ENCODE measurements at places on chromosomes 6 and 20.

- no peak for DNase-seq
These were observed 47.2 kb downstream of the ADTRP start for GRCh38 chr6:11731423-11731822.

GRCh38 chr6:170292407-170293158 is 1.7 kb upstream of the DLL1 start:
- DNase-seq, result no peak

DNA sequence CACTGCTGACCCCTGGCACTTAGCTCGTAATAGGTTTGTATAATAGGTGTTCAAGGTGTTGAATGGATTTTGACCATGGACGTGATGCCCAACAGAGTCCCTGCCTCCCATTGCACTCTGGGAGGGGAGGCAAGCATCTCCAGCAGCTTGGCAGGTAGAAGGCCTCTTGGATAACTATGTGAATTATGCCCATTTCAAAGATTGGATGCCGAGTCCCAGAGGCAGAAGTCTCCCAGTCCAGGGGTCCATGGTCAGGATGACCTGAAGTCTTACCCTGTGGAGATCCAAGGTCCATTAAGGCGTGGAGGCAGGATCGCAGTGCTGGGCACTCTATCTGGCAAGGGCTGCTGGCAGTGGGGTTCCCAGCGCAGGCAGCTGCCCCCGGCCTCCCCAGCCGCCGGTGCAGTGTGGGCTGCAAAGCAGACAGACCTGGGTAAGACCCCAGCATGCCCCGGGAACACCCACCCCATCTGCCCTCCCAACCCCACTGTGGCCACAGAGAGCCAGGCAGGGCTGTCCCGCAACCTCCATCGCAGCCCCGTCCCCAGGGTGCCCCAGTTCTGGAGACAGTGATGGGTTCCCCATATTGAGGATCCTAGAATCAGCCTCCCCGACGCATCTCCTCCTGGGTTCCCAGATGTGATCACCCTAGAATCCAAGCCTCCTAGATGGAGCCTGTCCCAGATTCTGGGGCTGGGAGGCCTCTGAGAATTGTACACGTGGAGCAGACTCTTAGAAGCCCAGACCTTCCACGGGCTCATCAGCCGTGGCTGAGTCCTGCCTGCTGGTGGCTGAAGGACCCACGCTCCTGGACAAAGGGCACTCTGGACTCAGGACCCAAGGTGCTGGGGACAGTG is 44.6 kb downstream of the APCDD1L start:
- DNase-seq, result no peak

DNA sequence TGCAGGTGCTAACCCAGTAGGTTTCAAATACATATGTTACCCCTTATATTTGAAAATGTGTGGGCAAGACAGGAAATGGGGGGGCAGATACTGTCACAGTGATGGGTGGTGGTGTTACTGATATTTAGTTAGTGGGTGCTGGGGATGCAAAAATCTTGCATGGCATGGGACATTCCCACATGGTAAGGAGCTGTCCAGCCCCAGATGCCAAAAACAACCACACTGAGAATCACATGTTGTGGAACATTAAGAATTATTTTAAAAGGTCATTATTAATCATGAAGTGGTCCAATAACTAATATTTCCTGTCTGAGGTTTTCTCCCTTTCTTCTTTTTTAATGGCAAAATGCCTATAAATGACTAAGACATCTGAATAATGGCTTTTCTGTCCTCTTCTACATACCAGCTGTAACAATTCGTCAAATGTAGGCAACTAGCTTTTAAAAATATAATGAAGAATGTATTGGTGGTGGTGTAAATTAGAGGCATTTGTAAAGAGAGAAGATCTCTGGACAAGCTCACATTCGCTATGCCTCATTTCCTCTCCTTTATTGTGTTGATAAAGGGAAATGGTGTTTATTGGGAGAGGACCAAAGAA is 57.3 kb upstream of the SLC35B3 start:
- no peak for DNase-seq

GRCh38 chr6:93654548-93654947 is 235.2 kb upstream of the EPHA7 start:
- DNase-seq, result no peak

DNA sequence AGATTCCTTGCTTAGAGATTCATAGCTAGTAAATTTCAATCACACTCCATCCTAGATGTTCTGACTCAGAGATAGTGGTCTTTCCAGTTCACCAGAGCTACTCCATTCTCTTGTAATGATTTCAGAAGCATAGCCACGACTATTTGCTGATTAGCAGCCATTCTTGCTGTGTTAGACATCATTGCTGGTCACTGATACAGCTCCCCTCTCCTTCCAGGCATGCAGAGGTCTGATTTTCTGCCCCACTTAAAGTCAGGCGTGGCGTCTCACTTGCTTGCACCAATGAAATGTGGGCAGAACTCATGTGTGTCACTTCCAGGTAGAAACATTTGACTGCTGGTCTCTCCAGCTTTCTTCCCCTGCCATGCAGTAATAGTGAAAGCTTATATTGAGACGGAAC is 168.9 kb upstream of the JARID2 start:
- no peak for DNase-seq

GRCh38 chr6:112122756-112123155 is 35.4 kb downstream of the FAM229B start:
- DNase-seq, result no peak

GRCh38 chr6:34223956-34224940 is 12.4 kb upstream of the HMGA1 start:
- DNase-seq, result peak; percentile 93

DNA sequence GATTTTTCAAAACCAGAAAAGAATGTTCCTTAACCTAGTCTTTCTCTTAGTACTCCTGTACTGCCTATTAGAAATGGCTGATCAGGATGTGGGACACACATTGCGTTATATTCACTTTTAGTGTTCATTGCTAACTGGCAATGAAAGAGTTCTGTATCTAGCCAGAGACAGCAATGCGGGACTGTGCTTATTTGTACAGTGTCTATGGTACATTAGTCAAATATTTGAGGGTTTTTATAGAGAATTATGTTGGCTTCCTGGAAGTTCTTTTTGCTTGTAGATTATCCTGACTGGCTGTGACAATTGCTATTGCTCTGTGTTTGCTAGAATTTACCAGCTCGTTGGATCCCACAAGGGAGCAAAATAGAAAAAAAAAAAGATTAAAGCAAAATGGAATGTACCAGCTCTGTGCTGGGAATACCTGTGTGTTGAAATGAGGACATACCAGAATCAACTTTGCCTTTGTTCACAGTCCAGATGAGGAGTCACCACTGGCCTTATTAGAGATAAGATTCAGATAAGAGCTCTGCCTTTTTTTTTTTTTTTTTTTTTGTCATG is 22.4 kb upstream of the IFNGR1 start:
- no peak for DNase-seq

- no peak for DNase-seq
These were observed 75.4 kb upstream of the ECI2 start for GRCh38 chr6:4210629-4211419.

Data from activated T-helper 1 cell treated with Interleukin-2 at 50 U/mL for 16 hours (primary cell).